ENCODE measurements at places on chromosomes 4 and X.
A peak's percentile ranks its signal among the peaks of the same experiment; 100 is the strongest.

- DNase-seq: no peak
These were observed 110.7 kb downstream of the PSAPL1 start for GRCh38 chr4:7323872-7324650.

- DNase-seq: no peak
These were observed 151.7 kb upstream of the CPEB2 start for GRCh38 chr4:14850455-14851097.

DNA sequence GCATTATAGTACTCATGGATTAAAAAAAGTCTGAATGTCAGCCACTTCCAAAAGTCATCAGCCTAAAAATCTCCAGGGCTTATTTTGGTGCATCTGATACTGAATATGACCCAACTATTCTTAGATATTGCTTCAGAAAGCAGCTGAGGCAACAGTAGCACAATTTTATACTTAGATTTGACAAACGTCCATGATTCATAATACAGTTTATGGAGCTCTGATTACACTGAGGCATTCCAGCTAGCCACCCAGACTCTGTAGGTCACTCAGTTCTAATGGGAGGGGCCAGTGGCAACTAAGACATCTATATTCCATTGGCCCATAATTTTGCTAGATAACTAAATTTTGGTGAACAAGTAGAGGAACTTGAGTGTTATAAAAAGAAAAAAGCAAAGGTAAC lies 10.3 kb downstream of the SPATA4 start:
- DNase-seq: no peak

DNA sequence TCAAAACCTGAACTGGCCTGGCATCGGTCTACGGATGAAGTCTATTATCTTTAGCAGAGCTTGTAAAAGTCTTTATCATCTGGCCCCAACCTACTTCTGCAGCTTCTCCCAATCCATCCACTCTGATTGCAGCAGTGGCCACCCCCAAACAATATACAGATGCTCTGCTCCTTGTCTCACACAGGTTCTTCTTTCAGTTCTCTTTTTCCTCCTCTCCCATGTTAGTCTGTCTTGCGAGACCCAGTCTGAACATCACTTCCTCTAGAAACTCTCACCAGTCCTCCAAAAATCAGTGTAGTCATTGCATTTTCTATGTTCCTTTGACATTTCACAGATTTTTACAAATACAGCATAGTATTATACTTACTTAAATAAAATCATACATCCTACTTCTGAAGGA lies 163.0 kb downstream of the FRMPD4 start:
- DNase-seq: no peak

DNA sequence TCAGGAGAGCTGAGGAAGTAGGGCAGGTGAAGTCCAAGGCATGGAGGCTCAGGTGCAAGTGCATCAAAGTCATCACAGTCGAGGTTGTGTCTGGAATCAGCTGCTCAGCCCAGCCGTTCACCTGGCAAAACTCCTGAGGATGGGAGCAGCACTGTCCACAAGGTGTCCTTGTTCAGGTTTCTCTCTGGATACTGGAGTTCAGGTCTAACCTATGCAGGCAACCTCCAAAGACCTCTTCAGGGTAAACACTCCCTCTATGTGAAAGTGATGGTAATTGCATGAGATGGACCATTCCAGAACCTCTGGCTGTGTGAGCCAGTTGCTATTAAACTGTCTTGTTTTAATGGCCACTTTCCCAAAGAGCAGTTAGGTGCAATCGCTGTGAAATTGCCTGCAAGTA lies 120.2 kb upstream of the PSAPL1 start:
- DNase-seq: peak; percentile 23

DNA sequence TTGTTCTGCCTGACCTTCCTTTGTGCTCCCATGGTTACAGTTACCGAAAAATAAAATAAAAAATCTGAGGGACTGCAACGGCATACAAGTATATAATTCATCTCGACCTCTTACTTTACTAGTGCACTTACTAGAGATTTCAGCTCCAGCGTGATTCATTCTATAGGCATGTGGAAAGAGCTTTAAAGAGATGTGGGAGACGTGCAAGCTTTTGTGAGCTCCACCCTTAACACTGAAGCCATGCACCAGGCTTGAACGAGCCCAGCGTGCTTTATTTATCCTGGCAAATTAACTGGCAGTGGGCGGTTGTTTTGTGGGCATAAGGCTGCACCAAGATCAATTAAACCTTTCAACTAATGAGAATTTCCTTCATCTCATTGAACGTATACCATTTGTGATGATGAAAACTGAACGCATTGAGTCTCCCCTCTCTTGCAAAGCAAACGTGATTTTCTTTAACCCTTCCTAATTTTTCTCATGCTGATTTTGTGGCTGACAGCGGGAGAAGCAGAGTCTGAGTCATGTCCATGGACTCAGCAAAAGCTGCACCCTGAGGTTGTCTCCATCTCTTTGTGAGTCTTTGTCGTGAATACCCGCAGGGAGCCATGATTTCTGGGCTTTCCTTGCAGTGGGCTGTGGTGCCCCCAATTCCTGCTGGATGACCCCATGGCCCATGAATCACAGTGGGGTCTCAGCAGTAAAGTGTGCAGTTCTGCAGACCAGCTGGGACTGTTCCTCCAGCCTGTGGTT lies 60.1 kb downstream of the MXRA5 start:
- no peak for DNase-seq

DNA sequence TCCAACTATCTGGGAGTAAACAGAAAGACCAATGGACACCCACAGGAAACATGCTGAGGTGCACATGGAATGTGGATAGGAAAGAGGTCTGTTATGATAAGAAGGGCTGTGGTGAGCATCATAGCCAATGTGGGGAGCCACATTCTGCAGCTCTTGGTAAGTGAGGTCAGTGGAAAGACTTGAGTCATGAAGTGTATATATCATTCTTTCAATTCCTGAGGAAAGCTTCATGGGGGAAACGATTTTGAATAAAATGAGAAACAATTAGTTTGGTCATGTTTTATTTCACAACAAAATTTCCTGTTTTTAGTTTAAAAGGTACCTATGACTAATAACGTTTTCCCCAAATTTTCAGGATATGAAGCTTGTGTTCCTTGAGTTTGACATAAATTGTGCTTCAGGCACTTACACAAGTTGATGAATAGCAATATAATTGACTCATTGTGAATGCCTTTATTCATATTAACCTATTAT lies 41.4 kb upstream of the RASSF6 start:
- no peak for DNase-seq

DNA sequence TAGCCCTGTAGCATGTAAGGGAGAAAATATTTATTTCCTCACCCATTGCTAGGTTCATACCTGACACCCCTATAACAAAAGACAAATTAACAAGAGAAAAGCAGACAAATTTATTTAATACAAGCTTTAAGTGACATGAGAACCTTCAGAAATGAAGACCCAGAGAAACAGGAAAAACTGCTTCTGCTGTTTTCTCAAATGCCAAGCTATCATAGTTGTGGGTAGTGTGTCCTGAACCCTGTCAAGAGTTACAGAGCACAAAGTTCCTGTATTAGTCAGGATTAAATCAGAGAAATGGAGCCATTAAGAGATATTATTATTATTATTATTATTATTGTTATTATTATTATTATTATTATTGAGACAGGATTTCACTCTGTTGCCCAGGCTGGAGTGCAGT lies 17.5 kb downstream of the CCDC160 start:
- DNase-seq: no peak

DNA sequence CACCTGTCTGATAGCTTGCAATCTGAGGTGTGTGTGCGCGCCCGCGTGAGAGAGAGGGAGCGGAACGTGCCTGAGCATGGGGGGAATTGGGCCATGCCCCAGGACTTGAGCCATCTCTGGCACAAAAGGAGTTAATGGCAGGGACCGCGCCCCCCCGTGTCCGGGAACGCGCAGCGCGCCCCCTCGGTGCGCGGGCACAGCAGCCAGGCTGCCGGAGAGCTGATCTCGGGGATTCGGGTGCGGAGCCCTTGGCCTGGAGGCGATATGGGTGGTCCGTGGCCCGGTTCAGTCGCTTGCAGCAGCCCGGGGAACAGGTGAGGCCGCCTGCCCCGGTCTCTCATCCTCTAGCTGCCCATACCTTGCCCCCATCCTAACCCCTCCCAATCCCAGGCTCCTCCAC lies at the start of gene NLGN3:
Gene NLGN3, plus strand, starts transcription at position 191 of the 400 bp plus-strand sequence. CDS start 2,909 bp downstream, outside the sequence.
- DNase-seq: no peak

GRCh38 chr4:141346144-141346543 lies 125.4 kb downstream of the ZNF330 start:
- peak; percentile 19 for DNase-seq

DNA sequence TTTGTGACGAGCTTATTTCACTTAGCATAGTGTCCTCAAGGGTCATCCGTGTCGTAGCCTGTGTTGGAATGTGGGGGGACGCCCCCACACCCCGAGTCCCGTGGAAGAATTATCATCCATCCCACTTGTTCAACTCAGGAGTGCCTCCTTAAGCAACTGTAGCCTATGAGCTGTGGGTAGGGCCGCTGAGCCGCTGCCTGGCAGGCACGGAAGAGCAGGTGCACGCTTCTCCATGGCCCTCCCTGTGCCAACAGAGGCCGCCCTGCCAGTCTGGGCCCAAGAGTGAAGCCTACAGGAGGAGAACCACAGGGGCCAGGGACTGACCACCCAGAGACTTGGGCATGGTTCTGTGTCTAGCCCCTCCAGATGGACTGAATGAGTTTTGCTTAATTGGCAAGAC lies 2.3 kb upstream of the RGS12 start:
- no peak for DNase-seq

- DNase-seq: no peak
These were observed 4.1 kb upstream of the PHF8 start for GRCh38 chrX:54048412-54048811.

- no peak for DNase-seq
These were observed 1609.2 kb downstream of the STIM2 start for GRCh38 chr4:28469886-28470285.

DNA sequence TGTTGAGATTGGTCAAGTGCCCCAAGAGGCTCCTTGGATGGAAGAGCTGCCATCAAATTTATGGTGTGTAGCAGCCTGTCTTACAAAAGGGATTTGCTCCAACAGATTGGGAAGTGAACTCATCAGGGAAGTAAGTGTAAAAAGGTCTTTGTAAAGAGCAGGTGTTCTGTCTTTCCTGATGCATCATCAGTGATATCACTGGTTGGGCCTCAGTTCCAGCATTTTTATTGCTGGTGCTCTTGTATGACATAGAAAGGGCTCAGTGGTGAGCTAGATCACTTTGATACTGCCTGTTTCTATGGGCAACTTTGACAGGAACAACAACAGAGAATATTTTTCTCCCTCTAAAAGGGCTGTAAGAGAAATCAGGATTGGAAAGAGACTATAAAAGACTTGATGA lies 8.7 kb upstream of the GABRE start:
- DNase-seq: no peak

GRCh38 chr4:99362768-99363167 lies 10.2 kb upstream of the ADH1C start:
- no peak for DNase-seq

GRCh38 chrX:47574076-47574546 lies 8.1 kb upstream of the TIMP1 start:
- no peak for DNase-seq

GRCh38 chrX:36609616-36610585 lies 398.3 kb upstream of the FAM47C start:
- no peak for DNase-seq

GRCh38 chrX:126985981-126986380 lies 166.5 kb downstream of the PRR32 start:
- DNase-seq: no peak

GRCh38 chr4:12137575-12137974 lies 708.9 kb upstream of the HS3ST1 start:
- peak; percentile 36 for DNase-seq

DNA sequence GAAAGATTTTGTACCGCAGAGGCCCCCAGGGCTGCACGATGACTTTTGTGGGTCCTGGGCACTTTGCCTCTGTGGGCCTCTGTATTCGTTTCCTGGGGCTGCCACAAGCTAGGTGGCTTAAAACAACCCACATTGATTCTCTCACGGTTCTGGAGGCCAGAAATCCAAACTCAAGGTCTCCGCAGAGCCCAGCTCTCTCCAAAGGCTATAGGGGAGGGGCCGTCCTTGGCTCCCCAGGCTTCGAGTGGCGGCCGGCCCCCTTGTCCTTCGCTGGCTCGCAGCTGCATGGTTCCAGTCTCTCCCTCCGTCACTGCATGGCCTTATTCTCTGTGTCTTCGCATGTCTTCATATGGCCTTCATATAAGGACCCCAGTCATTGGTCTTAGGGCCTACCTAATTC lies 241.2 kb downstream of the EVC2 start:
- no peak for DNase-seq

DNA sequence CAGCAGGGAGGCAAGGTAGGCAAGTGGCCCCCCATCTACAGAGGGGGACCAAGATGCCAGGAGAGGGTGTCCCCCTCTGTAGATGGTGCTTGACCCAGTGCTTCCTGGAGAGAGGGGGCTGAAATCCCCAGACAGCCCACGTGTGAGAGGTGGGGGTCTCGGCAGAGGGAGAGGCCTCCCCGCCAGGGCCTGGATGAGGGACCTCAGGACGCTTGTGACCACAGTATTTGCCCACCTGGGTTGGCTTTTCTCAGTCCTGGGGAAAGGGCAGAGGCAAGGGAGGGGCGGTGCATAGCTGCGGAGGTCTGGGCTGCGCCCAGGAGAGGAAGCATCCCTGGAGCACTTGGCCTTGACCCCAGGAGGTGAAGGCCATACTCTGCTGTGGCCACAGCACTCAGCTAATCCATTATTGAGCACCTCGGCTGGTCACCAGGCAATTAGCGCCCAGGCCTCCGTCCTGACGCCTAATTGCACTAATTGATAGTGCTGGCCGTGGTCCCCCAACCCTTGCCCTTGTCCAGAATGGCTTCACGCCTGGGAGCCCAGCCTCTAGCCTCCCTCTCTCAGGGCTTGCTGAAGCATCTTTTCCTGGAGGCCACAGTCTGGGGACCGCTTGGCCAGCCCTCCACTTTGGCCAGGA lies 30.7 kb downstream of the HMX1 start:
- no peak for DNase-seq

DNA sequence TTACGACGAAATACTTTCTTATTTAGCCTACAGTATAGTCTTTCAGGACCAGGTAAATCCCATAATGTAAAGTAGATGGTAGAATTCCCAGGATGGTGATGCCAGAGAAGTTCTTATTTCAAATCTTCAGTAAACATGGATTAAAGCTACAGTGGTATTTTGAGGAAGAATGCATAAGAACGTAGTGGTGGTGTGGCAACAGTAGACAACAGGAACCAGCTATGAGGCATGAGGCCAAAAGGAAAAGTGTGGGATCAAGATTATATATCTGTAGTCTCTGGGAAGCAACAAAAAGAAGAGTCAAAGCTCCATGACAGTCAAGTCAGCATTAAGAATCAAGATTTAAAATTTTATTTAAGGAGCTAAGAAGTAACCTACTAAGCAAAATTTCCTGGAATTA lies 60.2 kb downstream of the METTL14 start:
- DNase-seq: no peak

Measured in NCI-H526 treated with DMSO at 0.1 percent for 48 hours (cell line).